ENCODE measurements at places on chromosomes 6 and 20.

GRCh38 chr6:144417681-144418080 is 132.5 kb downstream of the UTRN start:
- no peak for DNase-seq

DNA sequence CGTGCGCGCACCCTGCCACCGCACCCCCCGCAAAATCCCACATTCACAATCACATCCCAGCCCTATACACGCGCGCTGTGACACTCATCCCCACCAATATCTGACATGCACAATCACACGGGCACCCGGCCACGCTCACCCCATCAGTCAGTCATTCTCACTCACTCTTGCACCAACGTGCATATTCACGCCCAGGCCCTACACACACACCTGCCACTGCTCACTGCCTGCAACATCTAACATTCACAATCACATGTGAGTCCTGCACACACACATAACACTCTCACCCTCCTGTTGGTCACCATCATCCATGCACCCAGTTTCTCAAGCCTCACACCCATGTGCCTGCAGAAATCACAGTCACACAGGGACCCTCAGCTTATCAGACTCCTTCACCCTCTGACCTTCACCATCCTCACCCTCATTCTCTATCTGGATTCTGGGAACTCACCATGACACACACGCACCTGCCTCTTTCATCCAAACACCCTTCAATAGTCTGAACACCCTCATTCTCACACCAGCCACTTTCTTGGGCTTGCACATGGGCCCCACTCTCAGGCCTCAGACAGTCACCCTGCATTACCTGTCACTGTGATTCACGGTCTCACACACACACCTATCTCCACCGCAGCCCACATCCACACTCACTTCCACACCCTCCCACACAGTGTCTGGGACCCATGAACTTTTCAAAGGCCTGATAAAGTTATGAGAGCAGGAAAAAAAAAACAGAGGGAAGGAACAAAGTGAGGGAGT is 748 bp upstream of the ATP9A start:
- DNase-seq, result no peak

DNA sequence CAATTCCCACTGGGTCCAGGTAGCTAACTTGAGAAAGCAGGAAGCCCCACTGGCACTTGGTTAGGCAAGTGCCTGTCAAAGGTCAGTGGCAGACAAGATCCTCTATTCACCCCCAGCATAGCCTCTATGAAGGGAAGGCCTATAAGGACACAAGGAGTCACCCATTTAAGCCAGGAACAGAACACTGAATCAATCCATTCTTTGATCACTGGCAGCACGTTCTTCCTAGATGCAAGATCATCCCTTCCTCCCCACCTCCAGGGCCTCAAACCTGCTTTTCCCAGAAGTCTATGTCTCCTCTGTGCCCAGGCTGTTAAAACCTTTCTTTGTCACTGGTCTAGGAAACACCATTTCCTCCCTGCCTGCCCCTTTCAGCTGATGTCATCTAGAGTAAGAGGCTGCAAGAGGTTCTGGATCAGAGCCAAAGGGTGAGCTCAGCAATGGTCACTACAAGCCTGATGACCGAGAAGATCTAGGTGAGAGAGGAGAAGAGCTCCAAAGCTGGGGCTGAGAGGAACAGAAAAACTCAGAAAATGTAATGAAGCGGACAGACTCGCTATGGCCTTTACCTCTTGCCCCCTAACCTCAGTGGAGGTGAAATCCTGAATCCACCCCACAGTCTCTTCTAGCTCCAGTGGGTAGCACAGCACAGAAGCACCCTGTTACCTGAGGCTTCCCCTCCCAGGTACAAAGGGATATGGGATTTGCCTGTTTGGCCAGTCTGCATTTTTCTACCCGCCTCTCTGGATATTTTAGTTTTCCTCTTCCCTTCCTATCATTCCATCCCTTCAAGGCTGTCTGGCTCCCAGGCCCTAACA is 1.8 kb downstream of the GTPBP2 start:
- DNase-seq, result peak; percentile 97

DNA sequence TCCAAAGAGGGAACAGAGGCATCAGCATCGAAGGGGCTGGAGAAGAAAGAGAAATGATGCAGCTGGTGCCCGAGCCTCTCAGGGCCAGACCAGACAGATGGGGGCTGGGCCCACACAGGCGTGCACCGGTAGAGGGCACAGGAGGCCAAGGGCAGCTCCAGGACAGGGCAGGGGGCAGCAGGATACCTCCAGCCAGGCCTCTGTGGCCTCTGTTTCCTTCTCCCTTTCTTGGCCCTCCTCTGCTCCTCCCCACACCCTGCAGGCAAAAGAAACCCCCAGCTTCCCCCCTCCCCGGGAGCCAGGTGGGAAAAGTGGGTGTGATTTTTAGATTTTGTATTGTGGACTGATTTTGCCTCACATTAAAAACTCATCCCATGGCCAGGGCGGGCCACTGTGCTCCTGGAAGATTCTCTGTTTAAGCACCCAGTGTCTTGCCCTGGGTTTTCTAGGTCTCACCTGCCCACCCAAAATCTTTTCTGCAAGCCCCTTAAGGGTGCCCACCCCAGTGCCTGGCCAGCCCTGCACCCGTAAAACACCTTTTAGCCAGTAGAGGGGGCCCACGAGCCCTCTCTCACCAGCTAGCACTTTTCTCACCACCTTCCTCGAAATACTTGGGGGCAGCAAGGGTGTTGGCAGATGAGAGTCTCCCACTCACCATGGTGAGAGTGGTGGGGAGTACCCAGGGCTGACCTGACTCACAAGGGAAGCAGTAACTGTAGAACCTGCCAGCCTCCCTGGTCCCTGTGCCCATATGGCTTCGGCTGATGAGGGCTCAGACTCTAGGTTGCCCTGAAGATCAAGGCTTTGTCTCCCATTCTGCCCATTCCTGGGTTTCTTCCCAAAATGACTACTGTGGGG is 35.7 kb upstream of the ID1 start:
- DNase-seq, result no peak

- DNase-seq, result no peak
Measured at GRCh38 chr20:49098136-49098535, 52.0 kb downstream of the CSE1L start.

GRCh38 chr6:110528101-110528929 is 51.9 kb upstream of the SLC22A16 start:
- peak; percentile 96 for DNase-seq

GRCh38 chr6:142153196-142153595 is 6.1 kb downstream of the VTA1 start:
- no peak for DNase-seq

GRCh38 chr6:162156146-162156545 is 571.4 kb downstream of the PRKN start:
- no peak for DNase-seq

- no peak for DNase-seq
Measured at GRCh38 chr6:12343440-12344162, 53.4 kb downstream of the EDN1 start.

DNA sequence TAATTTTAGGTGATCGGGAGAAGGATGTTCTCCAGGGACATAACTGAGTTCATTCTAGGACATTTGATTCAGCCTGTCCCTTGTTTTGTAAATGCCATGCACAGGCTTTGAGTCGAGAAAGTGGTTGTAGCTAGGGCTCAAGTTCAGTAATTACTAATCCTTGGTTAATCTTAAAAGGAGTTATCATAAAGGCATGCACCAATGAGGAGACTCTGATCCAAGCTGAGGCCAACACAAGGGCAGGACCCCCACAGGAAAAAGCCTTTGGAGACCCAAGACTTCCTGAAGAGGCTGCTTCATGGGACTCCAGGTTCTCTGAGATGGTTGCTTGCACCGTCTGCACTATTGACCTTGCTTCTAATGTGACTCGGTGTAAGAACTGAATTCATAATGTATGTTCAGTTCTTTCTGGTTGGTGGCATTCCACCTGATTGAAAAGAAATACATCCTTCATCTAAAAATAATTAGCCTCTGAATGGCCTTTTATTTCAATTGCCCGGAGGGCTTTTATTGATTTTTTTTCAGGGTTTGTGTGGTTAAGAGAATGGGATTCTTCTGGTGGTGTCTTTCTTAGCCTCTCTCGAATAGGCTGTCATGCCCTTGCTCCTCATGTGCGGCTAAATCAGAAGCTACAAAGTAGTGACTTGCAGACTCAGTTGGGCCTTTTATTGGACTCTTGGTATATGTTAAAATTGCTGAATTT is 201.7 kb upstream of the PLCB4 start:
- DNase-seq, result no peak

- no peak for DNase-seq
Measured at GRCh38 chr6:95574811-95575210, 2.5 kb upstream of the MANEA start.

DNA sequence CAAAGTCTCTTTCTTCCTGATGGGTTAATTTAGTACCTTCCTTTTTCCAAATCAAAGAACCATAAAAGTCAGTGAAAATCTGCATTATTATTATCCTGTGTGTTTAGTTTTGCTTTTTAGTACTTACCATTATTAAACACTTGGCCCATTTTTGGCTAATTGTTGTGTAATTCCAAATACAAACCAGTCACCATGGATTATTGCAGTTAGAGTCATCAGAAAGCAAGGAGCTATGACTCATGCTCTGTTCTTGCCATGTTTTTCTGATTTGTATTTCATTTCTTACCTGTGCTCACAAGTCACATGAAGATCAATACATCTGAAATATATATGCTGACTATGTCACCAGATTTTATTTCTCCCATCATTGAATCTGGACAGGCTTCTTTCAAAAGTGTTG is 31.3 kb downstream of the SLC22A3 start:
- no peak for DNase-seq

- no peak for DNase-seq
Measured at GRCh38 chr20:13338999-13339411, 117.9 kb downstream of the ISM1 start.

GRCh38 chr20:53706008-53706465 is 112.4 kb upstream of the ZNF217 start:
- no peak for DNase-seq

DNA sequence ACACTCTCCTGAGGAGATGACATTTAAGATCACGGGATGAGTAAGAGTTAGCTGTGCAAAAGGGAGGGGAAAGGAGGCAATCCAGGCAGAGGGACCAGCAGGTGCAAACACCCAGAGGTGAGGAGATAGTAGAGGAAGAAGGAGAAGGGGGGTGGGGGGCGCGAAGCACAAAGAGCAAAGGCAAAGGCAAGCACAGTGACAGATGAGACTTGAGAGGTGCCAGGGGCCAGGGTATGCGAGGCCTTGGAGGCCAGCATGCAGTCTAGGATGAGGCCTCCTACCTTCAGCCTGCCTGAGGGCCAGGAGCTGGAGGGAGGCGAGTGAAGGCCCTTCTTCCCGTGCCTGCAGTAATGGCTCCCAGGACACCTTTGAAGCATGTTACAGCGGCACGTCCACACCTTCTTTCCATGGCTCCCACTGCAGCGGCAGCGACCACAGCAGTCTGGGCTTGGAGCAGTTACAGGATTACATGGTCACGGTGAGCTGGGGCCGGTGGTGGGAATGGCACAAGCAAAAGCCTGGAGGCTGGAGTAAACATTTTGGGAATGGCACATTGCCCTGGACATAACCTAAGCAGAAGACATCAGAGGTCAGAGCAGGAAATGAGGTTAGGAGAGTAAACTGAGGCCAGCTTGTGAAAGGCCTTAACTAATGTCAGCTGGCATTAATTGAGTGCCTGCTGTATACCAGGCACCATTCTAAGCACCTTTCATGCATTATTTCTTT is 18.6 kb downstream of the CCM2L start:
- DNase-seq, result no peak

- no peak for DNase-seq
Measured at GRCh38 chr20:62816031-62816883, 593 bp upstream of the COL9A3 start.

DNA sequence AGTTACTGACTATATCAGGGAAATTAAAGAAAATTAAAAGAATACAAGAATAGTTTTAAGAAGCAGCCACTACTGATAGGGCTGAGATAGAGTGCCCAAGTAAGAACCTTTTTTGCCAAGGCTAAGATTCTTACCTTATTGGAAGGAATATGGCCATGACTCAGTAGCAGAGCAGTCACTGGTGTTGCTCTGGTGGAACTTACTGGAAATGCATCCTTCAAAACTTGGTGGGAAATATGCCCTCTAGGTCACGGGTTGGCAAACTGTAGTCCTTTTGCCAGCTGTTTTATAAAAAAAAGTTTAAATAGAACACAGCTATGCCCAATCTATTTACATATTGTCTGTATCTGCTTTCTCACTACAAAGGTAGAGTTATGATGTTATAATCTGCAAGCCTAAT is 6.0 kb downstream of the HSF2 start:
- DNase-seq, result no peak

GRCh38 chr6:117481926-117482239 is 591 bp upstream of the DCBLD1 start:
- no peak for DNase-seq

DNA sequence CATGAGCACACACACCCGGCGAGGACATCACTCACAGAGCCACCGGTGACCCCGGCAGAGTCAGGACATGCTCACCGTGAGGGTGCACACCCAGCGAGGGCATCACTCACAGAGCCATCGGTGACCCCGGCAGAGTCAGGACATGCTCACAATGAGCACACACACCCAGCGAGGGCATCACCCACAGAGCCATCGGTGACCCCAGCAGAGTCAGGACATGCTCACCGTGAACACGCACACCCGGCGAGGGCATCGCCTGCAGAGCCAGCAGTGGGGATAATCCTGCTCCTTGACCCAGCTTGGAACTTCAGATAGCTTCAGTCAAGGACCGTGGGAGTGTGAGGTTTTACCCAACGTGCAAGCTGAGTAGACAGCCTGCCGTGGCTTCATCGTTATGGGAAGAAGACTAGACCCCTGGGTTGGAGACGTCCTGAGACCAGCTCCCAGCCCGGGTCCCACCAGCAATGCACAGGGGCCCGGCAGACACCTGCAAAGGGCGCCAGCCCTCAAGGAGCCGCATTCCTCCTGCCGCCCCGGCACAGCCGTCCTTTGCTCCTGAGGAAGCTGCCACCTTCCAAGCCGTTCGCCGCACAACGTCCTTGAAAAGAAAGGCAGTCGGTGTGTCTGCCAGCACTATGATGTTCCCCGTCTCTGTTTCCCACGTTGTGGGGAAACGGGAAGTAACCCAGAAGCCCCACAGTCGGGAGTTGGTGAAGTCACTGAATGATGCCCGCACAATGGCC is 192.3 kb downstream of the DLL1 start:
- no peak for DNase-seq
